ENCODE measurements at places on chromosomes 4 and X.

DNA sequence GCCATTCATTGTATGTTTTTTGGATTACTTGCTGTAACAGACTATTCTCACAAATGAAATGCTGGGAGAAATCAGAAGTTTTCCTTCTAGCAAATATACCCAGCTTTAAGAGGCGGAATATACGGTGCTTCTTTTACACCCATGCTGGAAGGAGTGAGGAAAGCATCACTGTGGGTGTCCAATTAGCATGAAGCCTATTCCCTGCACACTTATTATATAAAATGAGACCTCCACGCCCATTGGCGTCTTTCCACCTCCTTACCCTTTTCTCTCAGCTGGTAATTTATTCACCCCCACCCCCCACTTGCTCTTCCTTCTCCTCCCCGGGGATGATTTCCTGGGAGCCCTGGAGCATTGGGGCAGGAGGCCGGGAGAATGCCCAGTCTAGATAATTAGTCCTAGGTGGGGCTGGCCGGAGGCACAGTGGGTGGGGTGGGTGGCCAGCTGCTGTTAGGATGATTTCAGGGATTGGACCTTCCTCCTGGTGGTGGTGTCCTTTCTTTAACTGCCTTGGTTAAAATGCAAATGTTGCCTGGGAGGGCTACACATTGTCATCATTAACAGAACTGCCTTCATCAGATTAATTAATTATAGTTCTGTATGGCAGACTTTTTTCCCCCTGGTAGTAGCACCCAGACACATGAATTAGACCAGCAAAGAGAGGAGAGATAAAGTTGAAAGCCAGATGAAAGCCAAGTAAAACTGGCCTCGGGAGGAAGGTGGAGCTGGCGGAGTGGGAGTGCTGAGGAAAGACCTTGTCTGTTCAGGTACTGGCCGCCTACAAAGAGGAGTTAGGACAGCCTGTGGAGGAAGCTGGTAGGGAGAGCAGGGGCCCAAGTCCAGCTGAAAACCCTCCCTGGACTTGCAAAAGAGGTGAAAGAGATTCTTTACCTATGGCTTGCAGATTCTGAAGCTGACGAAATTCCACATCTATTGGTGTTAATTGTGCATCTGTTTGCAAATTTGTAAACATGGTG is 11.4 kb downstream of the SHROOM2 start:
- DNase-seq, result no peak

DNA sequence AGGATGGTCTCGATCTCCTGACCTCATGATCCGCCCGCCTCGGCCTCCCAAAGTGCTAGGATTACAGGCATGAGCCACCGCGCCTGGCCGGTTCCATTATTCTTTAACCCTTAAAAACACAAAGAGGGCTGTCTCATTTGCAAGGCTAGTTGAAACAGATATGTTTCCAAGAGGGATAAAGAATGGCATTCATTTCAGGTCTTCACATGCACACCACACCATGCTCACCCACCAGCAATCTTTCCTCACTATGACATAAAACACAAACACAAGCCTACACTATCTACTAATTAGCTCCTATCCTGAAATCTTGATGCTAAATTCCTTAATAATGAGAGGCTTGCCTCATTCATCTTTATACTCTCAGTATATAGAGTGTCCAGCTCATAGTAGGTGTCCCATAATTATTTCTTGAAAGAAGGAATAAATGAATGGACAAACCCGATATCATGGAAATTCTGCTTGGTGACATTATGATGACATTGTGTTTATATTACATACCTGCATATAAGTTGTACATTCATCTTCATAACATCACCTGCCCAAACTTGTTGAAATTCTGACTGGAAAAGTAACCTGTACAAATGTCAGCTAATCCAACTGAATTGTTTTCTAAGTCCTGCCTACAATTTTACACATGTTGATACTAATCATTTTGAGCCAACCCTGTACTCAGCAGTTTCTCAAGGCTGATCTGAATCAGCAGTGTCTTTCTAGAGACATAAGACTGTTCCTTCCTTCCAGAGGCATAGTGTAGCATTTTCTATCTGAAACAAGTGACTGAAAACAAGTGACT is 408.5 kb downstream of the KLHL13 start:
- no peak for DNase-seq

DNA sequence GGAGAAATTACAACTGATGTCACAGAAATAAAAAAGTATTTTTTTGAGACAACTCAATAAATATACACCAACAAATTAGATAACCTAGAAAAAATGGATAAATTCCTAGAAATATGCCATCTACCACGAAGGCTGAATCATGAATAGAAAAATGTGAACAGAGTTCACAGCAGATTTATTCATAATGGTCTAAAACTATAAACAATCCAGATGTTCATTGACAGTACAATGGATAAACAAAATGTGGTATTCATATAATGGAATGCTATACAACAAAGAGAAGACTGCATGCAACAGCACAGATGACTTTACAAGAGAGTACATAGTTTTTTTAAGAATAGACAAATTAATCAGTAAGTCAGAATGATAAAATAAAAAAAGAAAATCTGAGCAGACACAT is 55.2 kb downstream of the CLOCK start:
- DNase-seq, result no peak

DNA sequence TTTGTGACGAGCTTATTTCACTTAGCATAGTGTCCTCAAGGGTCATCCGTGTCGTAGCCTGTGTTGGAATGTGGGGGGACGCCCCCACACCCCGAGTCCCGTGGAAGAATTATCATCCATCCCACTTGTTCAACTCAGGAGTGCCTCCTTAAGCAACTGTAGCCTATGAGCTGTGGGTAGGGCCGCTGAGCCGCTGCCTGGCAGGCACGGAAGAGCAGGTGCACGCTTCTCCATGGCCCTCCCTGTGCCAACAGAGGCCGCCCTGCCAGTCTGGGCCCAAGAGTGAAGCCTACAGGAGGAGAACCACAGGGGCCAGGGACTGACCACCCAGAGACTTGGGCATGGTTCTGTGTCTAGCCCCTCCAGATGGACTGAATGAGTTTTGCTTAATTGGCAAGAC is 2.3 kb upstream of the RGS12 start:
- no peak for DNase-seq

DNA sequence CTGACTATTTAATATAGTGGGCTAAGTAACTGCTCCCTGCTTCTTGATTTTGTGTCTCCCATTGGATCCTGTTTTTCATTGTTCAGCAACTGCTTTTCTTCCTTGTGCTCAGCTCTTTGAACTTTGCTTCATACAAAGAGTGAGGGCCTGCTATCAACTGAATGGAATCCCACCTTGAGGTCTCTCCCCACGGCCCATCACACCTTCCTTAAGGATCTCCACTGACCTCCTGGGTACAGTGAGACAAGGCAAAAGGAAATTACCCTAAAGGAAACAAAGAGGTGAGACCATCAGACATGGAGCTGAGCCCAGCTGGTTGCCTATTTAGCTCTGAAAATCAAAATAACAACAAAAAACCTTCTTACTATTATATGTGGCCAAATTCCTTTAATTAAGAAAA is 91.3 kb upstream of the RPL34 start:
- no peak for DNase-seq

- no peak for DNase-seq
These were observed 49.0 kb upstream of the SHISA3 start for GRCh38 chr4:42348247-42348646.

DNA sequence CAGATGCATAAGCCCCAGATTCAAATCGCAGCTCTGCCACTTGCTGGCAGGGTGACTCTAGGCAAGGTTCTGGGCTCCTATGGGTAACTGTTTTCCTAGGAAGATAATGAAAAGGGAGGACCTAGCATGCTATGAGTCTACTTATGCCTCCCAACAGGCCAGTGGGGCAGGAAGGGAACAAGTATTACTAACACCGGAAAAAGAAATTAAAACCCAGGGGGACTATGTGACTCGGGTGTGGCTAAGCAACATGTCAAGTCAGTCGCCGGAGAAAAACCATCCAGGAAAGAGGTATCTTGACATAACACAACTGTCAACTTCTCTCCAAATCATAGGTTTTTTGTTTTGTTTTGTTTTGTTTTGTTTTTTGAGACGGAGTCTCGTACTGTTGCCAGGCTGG is 45.5 kb upstream of the RBPJ start:
- DNase-seq, result no peak

GRCh38 chr4:155639704-155640523 is 26.7 kb upstream of the GUCY1A1 start:
- DNase-seq, result peak; percentile 77

GRCh38 chrX:134949271-134949670 is 41.5 kb upstream of the SMIM10 start:
- DNase-seq, result no peak
